ENCODE measurements at places on chromosomes 1 and 21.

DNA sequence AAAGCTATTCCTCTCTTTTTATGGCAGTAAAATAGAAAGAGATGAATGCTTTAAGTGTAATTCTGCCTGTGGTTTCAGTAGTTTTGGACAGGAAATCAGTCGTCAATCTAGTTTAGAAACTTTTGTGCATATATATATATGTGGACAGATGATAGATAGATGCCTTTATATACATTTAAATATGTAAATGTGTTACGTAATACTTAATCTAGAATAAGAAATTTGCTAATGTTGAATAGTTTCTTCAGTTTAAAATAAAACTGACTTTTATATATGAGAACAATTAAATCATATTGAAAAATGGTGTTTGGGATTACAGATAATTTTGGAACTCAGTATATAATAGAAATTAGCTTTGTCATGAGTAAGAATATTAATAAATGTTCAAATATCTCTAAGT lies 1165.7 kb upstream of the NCAM2 start:
- DNase-seq = no peak

GRCh38 chr1:109628540-109629321 lies 9.1 kb downstream of the AMPD2 start:
- DNase-seq = no peak

DNA sequence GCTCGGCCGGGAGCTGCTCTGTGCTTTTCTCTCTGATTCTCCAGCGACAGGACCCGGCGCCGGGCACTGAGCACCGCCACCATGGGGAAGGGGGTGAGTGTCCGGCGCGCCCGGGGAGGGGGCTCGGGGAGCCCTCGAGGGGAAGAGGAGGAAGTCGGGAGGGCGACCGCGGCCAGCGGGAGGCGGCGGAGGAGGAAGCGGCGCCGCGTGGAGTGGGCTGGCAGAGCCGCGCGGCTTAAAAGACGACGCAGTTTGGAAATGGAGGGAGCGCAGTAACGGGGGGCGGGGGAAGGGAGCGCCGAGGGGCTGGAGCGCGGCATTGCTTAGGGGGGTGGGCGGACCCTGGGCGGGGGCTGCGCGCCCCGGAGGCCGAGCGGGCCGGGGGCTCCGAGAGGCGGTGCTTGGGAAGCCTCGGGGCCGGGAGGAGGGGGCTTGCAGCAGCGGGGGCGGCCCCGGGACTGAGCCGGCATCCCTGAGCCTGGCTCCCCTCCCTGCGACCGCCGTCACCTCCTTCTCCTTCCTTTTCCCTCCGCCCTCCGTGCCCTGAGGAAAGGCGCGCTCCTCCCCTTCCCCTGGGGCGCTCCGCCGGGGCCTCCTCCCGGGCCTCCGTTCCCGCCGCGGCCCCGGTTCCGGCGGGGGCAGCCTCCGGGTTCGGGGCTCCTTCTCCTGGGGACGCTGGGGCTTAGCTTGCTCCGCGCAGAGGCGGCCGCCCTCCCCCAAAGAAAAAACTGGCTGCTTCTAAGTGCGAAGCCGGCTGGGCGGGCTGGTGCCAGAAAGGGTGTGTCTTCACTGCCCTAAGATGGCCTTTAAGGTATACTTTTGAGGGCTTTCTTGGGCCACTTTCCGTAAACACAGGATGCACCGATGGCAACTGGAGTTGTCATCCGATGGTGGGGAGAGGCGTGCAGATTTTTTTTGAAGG lies 648 bp downstream of the ATP1A1 start:
- DNase-seq = peak; percentile 64

DNA sequence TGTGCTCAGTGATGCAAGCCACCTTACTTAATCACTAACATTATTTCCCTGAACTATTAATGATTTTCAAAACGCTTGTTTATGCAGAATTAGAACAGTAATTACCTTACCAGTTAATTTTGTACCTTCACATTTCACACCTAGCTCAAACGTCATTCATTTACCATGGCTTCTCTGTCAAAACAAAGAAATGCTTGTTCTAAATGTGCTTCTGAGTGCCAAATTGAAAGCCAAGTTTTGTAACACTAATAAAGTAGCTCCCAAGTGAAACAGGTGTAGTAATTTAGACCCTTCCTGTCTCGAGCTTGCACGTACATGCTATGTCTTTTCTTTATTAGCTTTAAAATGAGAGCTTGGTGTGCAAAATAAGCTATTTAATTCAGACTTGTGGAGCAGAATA lies 533.7 kb upstream of the PKN2 start:
- no peak for DNase-seq

GRCh38 chr21:44792702-44793591 lies 8.7 kb downstream of the UBE2G2 start:
- peak; percentile 62 for DNase-seq

GRCh38 chr1:218297867-218298266 lies 12.8 kb downstream of the RRP15 start:
- no peak for DNase-seq

DNA sequence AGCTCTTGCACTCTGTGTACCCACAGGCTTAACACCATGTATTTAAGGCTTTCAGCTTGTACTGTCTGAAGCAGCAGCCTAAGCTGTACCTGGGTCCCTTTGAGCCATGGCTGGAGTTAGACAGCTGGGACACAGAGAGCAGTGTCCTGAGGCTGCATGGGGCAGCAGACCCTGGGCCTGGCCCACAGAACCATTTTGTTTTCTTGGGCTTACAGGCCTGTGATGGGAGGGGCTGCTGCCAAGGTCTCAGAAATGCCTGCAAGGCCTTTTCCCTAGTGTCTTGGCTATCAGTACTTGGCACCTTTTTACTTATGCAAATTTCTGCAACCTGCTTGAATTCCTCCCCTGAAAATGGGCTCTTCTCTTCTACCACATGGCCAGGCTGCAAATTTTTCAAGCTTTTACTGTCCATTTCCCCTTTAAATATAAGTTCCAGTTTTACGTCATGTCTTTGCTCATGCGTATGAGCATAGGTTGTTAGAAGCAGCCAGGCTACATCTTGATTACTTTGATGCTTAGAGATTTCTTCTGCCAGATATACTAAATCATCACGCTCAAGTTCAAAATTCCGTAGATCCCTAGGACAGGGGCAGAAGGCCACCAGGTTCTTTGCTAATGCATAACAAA lies 143.9 kb downstream of the CLEC20A start:
- no peak for DNase-seq

GRCh38 chr1:207032528-207033017 lies at the start of gene C1orf116:
TSS of gene C1orf116 (minus strand) at chr1:207032756. CDS start at chr1:207027598, 5,158 bp downstream.
- DNase-seq = no peak

- DNase-seq = no peak
These were observed 19.6 kb downstream of the PEX14 start for GRCh38 chr1:10494418-10494753.

DNA sequence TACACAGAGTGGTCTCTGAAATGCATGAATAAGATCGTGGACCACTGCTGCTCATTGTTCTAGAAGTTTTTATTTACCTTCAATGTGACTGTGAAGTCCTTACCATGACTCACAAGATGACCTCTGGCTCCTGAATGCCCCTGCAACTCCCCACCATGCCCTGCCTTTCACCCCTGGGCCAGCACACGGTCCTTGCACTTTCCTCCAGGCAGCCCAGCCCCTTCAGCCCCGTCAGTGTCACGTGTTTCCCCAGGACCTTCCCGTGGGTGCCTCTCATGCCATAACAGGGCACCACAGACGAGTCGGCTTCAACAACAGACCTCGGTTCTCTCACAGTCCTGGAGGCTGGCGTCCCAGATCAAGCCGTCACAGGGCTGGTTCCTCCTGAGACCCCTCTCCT lies 62.1 kb downstream of the B3GALT5 start:
- no peak for DNase-seq

GRCh38 chr1:164417016-164417704 lies 141.8 kb upstream of the PBX1 start:
- no peak for DNase-seq

- no peak for DNase-seq
These were observed 57.7 kb upstream of the ZC3H11B start for GRCh38 chr1:219670426-219671149.

- no peak for DNase-seq
These were observed 5.2 kb upstream of the EXTL1 start for GRCh38 chr1:26016258-26016952.

DNA sequence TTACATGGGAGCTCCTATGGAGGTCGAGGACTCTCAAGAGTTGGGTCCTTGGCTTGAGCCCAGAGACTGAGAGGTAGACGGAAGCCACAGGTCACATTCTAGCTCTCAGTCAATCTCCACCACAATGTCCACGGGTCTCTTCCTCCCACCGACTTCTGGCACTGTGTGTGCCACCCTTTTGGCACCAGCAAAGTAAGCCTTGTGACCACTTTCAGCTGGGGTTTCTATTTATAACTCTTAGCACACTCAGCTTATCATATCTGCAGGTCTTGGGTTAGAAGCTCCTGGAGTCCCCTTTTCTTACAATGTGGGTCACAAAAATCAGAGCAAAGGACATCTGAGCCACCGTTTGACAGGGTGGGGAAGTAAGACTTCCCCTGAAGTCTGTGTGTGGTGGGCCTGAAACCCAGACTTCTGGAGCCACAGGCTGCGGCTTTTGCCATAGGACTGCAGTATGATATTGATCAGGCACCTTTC lies 28.3 kb downstream of the NCMAP start:
- DNase-seq = no peak

- no peak for DNase-seq
These were observed 46.9 kb downstream of the ARHGEF10L start for GRCh38 chr1:17586172-17586964.

- peak; percentile 22 for DNase-seq
These were observed 126.5 kb downstream of the ADSS2 start for GRCh38 chr1:244325056-244325758.

DNA sequence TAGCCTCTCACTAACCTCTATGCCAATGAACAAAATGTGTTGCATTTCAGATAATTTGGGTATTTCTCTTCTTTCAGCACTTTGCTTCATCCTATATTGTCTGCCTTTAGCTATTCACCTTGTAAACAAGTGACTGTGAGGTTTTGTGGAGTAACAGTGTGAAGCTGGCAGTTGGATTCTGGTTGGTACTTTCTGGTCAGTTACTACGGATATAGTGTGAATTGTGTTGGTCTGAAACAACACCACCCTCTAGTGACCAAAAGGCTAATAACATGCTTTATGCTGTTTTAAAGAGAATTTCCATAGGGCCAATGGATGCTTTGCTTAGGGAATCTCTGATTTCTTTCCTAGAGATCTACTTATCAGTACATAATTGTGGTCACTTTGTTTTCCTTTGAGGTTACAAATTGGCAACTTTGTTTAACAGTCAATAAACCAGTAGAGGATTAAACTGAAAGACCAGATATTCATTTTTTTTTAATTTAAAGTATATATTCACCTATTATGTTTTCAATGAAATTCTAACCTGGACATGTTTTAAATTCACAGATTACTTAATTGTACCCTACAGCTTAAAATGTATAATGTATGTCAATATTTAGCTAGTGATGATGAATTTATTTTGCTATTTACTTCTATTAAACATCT lies 2.5 kb upstream of the PTGER3 start:
- DNase-seq = peak; percentile 6

- DNase-seq = no peak
These were observed 14.3 kb downstream of the SLC2A1 start for GRCh38 chr1:42944246-42944928.

DNA sequence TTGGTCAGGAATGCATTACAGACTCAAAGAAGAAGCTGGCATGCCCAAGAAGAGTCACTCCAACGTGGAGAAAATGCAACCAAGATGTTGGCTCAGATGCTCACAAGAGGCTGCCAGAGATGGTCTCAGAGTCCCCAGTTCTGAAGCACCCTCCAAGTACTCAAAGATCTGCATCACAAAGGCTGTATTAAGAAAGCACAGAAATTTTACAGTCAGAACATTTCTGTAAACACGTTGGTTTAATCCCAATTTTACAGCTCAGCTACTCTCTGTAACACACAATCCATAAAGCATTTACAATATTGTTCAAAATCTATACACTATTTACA lies 69.4 kb downstream of the CDC7 start:
- DNase-seq = no peak

GRCh38 chr1:174743654-174744561 lies 255.8 kb upstream of the CACYBP start:
- no peak for DNase-seq

DNA sequence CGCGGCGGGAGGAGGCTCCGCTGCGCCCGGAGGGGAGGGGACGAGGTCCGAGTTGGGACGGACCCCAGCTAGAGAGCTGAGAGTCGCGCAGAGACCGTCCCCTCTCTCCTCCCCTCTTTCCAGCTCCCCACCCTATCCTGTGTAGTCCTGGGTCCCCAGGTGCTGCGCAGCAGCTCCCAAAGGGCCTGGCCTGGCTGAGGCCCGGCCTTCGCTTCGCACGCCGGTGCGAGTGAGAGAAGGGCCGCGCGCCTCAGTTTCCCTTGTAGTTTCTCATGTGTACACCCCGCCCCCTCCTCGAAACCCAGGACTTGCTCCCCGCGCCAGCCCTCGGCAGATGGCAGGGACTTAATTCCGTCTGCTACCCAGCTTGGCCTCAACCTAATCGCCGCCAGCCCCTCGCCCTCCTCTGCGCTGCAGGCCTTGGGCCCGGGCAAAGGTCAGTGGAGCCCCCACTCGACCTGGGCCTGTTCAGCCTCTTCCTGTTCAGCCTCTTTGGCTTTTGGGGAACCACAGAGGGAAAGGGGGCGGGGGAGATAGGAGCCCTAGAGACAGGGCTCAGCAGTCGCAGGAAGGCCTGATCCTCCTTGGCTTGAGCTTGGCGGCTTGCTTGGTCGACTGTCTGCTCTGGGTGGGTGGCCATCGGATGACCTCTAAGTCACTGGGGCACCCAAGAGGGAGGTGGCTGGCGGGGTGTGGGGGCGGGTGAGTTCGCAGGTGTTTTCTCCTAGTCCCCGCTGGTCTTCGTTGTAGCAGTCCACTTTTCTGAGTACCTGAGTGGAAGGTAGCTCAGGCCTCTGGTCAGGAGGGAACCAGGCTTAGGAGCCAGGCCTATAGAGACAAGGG lies 1.0 kb downstream of the ZNF687 start:
- peak; percentile 34 for DNase-seq

- no peak for DNase-seq
These were observed 33.2 kb upstream of the SAMD13 start for GRCh38 chr1:84268346-84268745.

- DNase-seq = no peak
These were observed 24.4 kb upstream of the IER5 start for GRCh38 chr1:181064011-181064623.

- DNase-seq = no peak
These were observed 266.2 kb downstream of the NPHP4 start for GRCh38 chr1:5725855-5726585.

- DNase-seq = no peak
These were observed 199.6 kb upstream of the SGIP1 start for GRCh38 chr1:66334318-66334717.

DNA sequence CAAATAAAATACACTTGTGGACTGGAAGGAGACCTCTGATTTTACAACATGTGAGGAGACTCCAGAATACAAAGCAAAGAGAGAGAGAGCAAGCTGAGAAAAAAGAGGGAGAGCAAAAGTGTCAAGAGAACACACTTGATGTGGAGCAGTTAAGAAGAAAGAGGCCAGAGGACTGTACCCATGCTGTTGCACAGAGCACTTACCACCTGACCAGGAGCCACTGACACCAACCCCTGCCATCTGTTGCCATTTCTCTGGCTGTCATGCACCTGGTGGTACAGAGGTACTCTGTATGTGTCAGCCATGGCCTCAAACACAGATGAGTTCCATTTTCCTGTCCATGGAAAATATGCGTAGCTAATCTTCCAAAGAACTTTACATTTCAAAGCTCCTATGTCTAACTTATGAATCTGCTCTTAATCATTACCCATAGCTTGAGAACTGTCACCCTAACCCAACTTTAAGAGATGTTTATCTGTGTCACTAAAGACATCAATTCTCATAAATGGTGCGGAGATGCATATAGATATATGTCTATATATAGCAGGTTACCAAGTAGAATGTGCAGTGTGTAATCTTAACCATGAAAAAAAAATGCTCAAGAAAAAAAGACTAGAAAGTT lies 32.8 kb upstream of the ABCD3 start:
- DNase-seq = peak; percentile 25

- DNase-seq = no peak
These were observed 70.1 kb upstream of the LRRC7 start for GRCh38 chr1:69497441-69498221.
